GM19239 (cell line): ENCODE measurements at places on chromosomes 16 and 17.
A peak's percentile ranks its signal among the peaks of the same experiment; 100 is the strongest.

GRCh38 chr17:19375732-19376131, 2.6 kb upstream of the MAPK7 start:
- no peak for DNase-seq

- no peak for DNase-seq
Observed at GRCh38 chr16:75279305-75279704, 27.9 kb upstream of the BCAR1 start.

DNA sequence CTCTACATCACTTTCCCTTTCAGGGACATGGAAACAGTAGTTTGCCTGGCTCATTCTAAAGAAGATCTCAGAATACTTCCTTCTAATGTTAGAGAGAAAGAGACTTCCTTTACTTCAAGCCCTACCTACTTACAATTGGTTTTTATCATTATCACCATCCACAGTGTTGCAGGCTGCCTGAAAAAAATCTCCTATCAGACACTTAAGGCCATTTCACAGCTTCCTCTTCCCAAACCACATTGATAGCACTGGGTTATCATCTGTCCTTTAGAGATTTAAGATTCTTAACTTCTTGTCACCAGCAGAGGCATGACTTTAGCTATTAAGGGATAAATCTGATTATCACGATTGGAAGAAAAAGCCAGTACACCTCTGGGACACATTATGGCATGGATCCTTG, 178.5 kb upstream of the TBX2 start:
- no peak for DNase-seq

DNA sequence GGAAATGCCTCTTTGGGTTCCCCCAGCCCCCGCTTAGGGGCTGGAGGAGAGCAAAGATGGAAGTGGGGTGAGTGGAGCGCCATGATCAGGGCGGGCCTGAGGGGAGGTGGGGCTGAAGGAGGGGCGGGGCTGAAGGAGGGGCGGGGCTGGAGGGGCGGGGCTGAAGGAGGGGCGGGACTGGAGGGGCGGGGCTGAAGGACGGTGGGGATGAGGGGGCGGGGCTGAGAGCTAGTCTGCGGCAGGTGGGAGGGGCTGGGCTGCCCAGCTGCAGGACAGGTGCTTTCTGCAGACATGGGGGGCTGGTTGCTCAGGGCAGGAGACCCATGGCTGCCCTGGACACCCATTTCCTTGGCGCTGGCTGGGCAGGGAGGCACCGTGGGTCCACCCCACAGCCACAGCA, 39.1 kb upstream of the PABPN1L start:
- peak; percentile 68 for DNase-seq

- DNase-seq, result no peak
Observed at GRCh38 chr17:56159826-56160380, 6.6 kb downstream of the ANKFN1 start.
